ENCODE measurements at places on chromosomes 5 and 9.

DNA sequence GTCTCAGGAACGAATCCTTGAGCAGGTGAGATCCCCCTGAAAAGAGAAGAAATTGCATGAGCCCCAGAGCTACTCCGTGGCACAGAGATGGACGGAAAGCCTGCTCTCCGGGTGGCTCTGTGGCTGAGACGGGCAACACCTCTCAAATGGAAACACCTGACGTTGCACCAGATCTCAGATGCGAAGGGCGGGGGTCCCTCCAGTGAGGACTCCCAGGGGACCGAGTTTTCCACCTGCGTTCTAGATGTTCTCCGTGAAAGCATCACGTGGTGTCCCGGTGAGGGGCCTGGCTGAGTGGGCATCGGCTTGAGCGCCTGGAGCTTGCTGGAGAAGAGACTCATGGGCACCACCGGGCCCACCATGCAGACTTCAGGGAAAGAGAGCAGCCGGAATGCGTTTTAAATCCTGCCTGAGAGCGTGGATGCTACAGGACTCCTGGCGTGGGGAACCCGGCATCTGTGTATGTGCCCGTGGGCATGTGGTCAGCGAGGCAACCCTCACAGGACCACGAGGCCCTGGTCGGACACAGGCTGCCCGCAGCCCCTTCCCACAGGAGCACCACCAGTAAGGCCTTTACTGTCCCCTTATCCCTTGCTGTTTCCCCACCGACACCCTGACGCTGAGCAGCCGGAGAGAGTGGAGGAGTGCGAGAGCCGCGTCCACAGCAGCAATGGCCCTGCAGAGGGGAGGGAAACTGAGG lies 378.4 kb upstream of the IRX4 start:
- no peak for DNase-seq

GRCh38 chr5:53915120-53915519 lies 354.7 kb downstream of the NDUFS4 start:
- DNase-seq: no peak

DNA sequence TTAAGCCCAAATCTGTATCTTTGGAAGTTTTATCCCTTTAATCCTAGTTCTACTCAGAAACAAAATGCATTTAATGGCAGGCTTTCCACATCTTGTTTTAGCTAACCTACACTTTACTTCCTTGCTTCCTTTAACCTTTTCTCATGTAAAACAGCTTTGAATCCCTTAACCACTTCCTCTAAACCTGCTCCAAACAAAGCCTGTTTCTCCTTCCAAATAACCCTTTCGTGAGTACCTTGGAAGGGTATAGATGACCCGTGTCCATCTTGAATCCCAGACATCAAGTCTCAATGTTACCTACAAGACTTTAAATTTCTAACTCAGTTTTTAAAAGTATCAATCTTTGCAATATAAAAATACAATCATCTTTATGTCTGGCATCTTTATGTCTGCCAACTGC lies 78.4 kb downstream of the DROSHA start:
- no peak for DNase-seq

- peak; percentile 69 for DNase-seq
Observed at GRCh38 chr9:121434969-121435368, 64.7 kb downstream of the GGTA1 start.

DNA sequence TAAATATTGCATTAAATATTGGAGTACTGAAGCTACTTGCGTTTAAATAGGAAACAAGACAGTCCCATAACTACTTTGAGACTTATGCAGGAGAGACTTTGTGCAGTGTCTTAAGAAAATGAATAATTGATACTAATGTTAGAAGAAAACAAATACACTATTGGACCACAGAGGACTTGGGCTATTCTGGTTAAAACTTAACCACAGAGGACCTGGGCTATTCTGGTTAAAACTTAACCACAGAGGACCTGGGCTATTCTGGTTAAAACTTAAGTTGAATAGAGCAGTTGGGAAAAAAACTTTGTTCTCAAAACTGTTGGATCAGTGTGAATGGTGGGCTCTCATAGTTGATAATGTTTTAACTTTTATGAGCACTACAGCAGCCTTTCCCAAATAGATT lies 141.7 kb downstream of the WDR70 start:
- DNase-seq: no peak

GRCh38 chr9:89052470-89053097 lies 61.3 kb downstream of the S1PR3 start:
- DNase-seq: no peak

DNA sequence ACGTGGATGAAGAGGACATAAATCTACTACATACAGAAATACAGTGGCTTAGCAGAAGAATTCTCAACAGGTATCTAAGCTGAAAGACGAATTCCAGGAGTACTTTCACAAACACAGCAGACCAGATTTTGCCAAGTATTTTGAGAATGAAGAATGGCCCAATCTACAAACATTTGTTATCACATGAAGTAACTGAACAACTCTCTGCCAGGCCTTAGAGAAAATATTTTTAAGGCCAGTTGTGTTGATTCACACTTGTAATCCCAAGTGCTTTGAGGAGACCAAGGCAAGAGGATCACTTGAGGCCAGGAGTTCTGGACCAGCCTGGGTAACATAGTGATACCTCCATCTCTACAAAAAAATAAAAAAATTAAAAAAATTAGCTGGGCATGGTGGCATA lies 14.3 kb downstream of the AGTPBP1 start:
- no peak for DNase-seq

DNA sequence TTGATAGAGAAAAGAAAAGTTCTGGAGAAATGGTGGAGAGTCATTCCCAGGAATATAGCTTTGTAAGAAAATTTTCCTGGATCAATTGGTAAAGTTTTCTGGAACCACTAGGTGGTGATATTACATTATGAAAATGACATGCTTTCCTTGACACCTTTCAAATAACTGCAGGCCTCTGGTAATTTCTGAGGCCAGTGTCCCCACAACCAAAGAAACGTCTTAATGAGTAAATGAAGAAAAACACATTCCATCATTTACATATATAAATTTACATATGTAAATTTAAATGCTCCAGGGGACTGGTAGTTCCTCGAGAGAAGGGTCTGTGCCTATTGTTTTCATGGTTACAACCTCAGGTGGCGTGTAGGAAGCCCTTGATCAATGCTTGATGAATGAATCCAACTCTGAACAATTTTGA lies 17.2 kb upstream of the RGS3 start:
- DNase-seq: peak; percentile 67

DNA sequence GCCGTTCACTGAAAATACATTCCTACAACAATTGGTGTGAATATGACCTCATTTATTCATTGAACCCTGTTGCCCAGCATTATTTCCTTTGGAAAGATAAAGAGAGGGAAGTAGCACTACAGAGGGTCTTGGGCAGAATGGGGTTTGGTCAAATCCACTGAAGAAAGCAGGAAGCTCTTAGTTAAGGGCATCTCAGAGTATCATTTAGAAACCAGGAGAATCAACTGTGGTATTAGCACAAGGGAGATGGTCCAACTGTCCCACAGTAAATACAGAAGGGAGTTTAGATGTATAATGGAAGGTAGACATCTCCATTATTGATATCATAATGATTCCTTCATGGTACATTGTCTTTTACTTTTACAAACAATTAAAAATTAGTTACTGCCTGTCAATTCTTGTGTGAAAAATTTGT lies 47.1 kb downstream of the LIX1 start:
- DNase-seq: no peak

- DNase-seq: no peak
Observed at GRCh38 chr9:98472216-98472615, 216.8 kb upstream of the TBC1D2 start.

GRCh38 chr9:137365056-137365455 lies 57.9 kb downstream of the EXD3 start:
- no peak for DNase-seq

DNA sequence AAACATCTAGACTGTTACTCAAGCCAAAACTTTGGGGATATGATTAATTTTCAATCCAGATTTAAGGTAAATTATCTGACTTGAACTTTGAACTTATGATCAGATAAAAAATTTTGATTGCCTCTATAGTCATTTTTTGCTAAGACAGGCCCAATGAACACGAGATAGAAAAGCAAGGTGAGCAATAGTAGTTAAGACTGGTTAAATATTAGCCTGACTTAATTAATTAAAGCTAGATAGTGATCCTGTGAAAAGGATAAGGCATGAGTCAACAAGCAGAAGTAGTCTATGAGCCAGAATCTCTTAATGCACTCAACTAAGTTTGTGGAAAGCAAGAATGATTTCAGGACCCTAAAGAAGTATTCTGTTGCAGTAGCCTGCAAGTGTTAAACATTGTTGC lies 66.5 kb downstream of the PDE4D start:
- no peak for DNase-seq

- DNase-seq: no peak
Observed at GRCh38 chr5:97888439-97888838, 705.4 kb upstream of the RIOK2 start.

DNA sequence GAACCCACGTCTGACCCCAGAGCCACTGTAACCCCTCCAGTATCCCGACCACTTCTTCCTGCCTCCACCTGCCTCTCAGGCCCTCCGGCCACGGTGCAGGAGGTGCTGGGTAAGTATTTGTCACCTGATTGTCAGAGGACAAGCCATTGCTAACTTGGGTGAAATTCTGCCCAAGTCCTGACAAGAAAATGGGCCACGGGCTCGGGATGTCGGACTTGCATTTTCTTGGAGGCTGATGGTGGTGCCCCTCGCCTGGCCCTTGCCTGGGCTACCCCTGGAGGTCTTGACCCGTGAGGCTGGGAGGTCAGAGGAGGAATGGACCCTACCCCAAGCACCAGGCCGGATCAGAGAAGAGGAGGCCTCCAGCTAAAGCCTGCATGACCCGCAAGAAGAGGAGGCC lies 149.7 kb upstream of the COL5A1 start:
- DNase-seq: no peak

DNA sequence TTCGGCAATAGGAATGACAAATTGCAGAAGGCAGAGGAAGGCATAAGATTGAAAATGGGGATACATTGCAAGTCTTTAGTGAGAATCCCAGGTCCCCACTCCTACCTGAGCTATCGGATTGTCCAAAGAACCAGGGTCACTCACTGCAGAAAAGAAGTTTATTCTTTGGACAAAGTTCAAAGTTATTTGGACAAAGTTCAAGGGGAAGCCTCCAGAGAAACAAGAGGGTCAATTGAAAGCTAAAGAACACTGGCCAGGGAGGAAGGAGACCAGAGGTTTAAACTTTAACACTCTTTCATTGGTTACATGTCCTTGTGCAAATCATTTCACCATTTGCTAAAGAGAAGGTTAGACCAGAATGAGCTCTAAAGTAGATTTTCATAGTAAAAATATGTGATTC lies 5.2 kb upstream of the UHRF2 start:
- no peak for DNase-seq

GRCh38 chr9:34553511-34554021 lies 30.8 kb upstream of the ENHO start:
- DNase-seq: no peak

DNA sequence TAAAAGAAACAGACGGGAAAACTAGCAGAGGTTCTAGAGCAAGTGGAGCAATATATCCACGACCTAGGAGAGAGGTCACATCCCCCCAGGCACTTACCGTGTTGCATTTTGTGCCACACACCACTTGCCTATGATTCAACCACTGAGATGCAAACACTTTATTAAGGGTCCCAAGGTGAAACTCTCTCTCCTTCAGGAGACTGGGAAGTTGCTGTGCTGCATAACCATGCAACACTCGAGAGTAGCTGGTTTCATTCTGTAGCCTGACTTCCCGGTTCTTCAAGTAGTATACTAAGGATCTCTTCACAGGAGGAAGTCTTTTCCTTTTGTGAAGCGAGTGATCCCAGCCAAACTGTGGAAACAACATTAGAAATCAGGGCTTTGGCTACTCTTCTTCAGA lies 1.6 kb downstream of the DCAF12 start:
- peak; percentile 43 for DNase-seq

- DNase-seq: peak; percentile 98
Observed at GRCh38 chr5:96714951-96715451, 52.8 kb downstream of the CAST start.

- no peak for DNase-seq
Observed at GRCh38 chr5:74587300-74587699, 53.2 kb downstream of the ENC1 start.

GRCh38 chr5:93299681-93300308 lies 281.2 kb downstream of the NR2F1-AS1 start:
- no peak for DNase-seq

GRCh38 chr9:29160763-29161353 lies 1587.6 kb upstream of the C9orf72 start:
- no peak for DNase-seq

GRCh38 chr9:93959739-93960154 lies 4.6 kb upstream of the BARX1 start:
- no peak for DNase-seq

DNA sequence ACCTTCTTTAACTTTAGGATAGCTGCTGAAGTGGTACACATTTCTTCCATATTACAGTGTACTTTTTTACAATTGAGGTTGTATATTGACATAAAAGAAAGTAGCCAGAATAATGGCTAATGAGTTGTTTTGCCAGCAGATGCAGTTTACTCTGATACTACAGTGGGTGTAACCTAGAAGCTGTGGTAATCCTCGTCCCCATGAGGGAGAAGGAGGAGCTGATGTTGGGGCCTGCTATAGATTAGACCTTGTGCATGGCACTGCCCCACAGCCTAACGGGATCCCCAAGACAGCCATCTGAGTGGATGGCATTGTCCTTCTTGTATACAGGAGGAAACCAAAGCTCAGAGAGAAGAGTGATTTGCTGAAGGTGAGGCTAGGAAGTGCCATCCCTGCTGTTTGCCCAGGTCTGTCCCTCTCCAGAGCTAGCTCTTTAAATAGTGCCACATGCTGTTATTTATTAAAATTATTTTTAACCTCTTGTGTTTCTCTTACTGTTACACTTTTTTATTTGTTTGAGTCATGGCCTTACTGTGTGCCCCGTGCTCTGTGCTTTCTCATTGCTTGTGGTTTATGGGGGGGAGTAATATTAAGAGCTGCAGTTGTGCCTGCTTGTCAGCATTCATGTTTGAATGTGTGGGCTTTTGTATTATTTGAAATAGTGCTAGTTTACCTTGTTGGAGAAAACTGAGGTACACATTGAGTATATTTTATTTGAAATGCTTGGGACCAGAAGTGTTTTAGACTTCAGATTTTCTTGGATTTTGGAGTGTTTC lies 65.3 kb downstream of the ICE1 start:
- no peak for DNase-seq

- no peak for DNase-seq
Observed at GRCh38 chr5:133400831-133401351, 211.4 kb downstream of the FSTL4 start.

GRCh38 chr5:41968153-41968723 lies 43.2 kb downstream of the FBXO4 start:
- DNase-seq: no peak

- DNase-seq: no peak
Observed at GRCh38 chr5:179610903-179611265, 12.6 kb downstream of the HNRNPH1 start.

DNA sequence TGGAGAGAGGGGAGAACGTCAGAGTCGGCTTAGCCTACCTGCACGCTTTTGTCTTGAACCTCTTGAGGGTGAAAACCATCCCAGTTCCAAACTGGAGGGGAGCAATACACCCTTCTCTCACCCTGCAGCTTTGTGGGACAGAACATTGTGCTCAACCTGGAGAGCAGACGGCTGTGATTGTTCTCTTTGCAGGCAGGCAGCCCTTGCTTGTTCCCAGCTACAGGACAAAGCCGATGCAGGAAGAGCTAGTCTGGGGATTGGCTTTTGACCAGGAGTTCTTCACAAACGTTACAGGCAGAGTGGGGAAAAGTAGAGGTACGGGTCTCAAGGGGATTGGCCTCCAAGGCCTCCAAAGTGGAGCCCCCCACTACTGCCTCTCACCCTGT lies 33.9 kb upstream of the ARHGAP26 start:
- DNase-seq: no peak

Data from mesenchymal stem cell (in vitro differentiated cells and primary cell).